Activated CD8-positive, alpha-beta memory T cell treated with anti-CD3 and anti-CD28 coated beads for 4 hours (primary cell): ENCODE measurements at places on chromosomes 2 and 18.

DNA sequence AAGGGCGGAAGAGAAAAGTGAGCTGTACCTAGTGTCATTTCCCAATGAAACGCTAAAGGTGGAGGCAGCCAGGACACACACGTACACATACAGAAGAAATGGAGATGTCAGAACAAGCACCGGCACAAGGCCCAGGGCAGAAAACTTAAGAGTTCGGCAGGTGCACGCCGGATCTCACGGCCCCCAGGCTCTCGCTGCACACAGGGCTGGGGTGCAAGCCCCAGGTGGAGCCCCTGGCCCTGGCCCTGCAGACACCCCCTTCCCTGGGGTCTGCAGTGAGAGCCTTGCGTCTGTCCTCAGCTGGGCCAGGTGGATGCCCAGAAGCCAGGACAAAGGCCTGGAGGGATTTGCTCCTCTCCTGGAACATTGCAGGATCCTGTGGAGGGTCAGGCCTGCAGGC is 36.7 kb downstream of the AQP12A start:
- DNase-seq = no peak

DNA sequence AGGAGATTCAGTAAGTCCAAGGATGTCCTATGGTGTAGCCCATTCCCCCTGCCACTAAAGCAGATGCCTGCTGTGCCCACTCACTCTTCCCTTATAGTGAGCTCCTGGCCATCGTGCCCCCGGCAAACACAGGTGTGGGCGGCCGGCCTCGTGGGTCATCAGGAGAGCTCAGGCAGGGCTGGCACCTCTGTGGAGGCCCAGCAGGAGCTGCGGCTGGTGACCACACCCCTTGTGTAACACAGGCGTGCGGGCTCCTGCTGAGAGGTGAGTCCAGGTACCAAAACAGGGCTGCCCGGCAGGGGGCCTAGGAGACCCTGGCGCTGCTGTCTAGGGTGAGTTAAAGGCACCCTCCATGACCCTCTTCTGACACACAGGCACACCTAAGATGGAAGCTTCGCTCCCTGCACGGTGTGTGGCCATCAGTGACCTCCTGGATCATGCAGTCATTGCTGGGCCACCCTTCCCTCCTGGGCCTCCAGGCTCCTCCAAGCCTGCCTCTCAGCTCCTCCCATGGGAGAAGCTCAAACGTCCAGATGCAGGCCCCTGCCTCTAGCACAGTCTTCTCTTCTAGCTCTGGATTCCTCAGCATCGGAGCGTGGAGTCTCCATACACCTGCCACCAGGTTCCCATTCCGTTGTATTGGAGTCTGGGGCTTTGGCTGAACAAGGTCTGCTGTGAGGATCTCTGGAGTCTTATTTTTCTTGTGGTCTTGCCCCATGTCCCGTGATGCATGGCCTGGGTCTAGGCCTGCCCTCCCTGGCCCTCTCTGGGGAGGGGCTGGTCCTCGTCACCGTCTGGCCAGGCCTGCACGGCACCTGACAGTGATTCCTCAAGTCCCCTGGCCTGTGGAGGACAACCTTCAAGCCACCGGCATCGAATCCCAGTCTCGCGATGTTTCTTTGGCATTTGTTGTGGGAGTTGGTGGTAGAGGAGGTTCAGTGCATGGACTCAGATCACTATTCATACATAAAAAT is 246.9 kb downstream of the ACKR3 start:
- no peak for DNase-seq

GRCh38 chr2:24435391-24436316 is 55.4 kb upstream of the NCOA1 start:
- DNase-seq = no peak

DNA sequence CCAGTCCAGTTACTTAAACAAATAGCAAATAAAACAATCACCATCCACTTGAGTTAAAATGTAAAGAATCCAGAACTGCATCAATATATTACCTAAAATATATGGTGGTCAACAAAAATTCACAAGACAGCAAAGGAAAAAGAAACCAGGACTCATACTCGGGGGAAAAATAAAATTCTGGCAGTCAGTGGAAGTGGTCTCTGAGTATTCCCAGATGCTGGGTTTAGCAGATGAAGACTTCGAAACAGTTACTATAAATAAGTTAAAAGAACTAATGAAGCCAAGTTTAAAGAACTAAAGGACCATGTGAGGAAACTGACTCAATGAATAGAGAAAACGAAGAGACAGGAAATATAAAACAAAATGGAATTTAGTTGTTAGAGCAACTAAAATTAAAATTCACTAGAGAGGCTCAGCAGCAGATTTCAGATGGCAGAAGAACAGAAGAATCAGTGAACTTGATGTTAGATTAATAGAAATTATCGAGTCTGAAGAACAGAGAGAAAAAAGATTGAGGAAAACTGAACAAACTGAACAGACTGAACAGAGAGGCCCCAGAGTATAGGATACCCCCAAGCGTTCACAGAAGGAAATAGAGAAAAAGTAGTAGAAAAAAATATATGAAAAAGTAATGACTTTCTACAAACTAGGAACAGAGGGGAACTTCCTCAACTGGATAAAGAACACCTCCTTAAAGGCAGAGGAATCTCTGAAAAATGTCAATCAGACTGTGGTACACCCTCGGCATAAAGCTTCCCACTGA is 27.9 kb downstream of the MGAT4A start:
- DNase-seq = no peak

- no peak for DNase-seq
Observed at GRCh38 chr2:40352703-40353099, 99.2 kb downstream of the SLC8A1 start.

DNA sequence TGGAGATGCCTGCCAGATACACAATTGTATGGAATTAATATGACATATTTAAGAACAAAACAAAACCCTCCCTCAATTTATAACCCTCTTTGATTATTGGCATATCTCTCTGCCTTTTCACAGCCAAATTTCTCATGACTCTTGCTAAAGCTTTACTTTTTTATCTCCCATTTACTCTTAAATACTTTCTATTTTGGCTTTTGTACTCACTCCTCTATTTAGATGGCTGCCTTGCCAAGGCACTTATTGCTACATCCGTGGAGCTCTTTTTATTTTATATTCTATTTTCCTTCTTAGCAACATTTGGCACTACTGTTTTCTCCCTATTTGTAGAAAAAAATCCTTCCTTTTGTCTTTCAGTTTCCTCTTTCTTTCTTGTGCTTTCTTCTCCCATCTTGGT is 466.4 kb upstream of the CWC22 start:
- no peak for DNase-seq

DNA sequence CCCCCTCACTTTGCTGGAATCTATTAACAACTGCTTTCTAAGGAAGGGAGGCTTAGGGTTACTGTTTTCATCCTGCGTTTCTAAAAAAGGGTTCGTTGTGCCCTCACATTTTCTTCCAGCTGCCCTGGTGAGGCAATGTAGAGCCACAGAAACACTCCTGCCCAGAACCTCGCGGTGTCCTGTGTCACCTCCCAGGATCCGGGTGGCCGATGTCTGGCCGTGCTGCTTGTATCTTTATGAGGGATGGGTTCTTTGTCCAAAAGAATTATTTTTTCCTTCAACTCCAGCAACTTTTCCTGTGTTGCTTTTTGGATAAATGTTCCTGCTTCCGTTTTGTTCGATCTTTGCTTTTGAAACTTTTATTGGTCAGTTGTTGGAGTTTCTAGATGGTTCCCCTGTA is 291.8 kb upstream of the HS6ST1 start:
- DNase-seq = no peak

DNA sequence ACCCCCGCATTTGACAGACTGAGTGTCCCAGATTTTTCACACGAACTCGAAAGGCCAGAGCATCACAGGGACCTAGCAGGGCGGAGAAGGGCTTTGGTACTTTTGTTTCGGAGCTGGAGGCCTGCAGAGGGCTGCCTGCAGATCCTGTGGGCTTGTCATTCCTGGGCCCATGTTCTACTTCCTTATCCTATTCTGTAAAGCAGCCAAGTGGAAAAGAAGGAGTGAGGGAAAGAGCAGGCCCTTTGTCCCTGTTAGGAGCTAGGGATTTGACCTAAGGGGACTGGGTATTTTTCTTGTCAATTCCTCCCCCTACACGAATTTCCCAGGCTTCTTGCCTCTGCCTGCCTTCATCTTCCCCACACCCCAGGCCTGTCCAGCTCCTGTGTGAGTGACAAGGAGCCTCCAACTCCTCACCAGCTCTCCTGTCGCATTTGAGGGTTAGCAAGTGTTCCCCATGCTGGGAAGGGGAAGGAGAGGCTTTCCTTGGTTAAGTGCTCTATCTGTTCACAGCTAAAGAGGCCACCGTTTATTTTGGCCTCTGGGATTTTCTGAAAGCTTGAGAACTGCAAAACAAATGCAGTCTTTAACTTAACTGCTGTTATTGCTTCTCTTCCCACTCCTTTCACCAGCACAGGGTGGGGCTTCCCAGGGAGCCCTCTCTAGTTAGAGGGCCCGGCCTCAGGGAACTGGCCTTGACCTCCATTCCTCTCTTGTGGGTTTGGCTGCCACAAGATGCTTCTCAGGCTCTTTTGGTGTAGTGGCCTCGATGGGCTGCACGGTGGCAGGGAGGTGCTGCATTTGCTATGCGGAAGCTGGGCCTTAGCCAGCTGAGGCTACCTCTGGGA is 61.2 kb downstream of the SGPP2 start:
- no peak for DNase-seq

GRCh38 chr2:3105814-3106569 is 271.6 kb downstream of the EIPR1 start:
- no peak for DNase-seq

- DNase-seq = no peak
Observed at GRCh38 chr18:66523219-66523991, 80.5 kb downstream of the CDH19 start.

GRCh38 chr2:226776104-226776503 is 23.5 kb downstream of the IRS1 start:
- no peak for DNase-seq

GRCh38 chr2:218369330-218369729 is 12.7 kb downstream of the CATIP start:
- no peak for DNase-seq

DNA sequence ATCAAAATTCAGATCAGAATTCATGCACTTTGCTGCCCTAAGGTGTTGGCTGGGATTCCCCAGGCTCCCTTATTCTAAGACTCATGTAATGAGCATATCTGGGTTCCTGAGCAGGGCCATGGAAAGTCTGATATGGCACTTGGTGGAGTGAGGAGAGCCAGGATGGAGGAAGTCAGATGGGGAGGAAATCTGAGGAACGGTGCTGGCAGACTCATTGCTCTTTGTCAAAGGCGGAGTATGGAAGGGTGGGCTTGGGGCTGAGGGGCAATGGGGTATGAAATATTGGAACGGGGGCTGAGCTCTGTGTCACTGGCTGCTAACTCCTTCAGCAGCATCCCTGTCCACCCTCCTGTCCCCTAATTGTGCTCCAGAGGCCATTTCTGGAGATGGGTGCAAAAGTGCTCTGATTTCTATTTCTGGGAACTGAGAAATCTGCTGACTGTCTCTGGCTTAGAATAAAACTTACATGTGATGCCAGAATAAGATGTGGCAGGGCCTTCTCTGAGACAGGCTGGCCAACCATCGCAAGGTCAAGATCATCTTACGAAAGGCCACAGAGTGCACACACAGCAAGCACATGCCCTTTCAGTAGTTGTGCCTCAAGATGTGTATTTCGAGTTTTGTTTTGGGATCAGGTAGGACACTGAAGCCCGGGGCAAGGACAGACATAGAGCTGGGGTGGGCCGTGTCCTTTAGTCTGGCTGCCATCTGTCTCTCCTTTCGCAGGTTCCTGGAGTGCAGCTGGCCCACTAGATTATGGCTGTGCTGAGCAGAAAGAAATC is 480.0 kb upstream of the HS6ST1 start:
- no peak for DNase-seq

DNA sequence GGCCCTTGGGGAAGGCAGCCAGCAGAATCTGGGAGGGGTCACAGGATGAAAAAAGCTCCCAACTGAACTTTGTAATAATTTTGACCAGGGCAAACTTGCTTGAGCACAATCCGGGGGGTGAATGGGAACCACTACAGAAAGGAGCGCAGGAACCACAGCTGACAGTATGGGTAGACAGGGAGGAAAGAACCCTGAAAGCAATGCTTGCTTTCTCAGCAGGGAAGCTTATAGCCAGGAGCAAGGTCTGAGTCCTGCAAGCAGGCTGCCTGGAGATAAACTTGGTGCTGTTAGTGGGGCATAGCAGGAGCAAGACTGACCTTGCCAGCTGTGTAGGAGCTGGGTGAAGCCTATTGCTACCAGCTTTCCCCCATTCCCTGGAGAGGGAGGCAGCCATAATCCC is 195.2 kb downstream of the MTCL1 start:
- DNase-seq = no peak

- no peak for DNase-seq
Observed at GRCh38 chr2:240962300-240963064, 35.9 kb upstream of the SNED1 start.

GRCh38 chr2:5374762-5375161 is 317.4 kb upstream of the SOX11 start:
- DNase-seq = no peak

- no peak for DNase-seq
Observed at GRCh38 chr2:173395567-173396351, 41.1 kb downstream of the CDCA7 start.

GRCh38 chr18:79818036-79818435 is 20.3 kb downstream of the KCNG2 start:
- no peak for DNase-seq

- no peak for DNase-seq
Observed at GRCh38 chr18:31617031-31617717, 25.5 kb downstream of the TTR start.

DNA sequence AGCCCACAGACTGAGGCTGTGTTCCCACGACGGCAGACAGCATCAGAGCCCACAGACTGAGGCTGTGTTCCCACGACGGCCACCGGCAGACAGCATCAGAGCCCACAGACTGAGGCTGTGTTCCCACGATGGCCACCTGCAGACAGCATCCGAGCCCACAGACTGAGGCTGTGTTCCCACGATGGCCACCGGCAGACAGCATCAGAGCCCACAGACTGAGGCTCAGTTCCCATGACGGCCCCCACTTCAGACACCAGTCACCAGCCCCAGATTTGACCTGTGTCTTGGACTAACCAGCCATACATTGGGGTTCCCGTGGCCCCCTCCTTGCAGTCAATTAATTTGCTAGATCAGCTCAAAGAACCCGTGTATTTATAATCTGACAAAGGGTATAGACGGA is 57.8 kb upstream of the SNTG2 start:
- no peak for DNase-seq

DNA sequence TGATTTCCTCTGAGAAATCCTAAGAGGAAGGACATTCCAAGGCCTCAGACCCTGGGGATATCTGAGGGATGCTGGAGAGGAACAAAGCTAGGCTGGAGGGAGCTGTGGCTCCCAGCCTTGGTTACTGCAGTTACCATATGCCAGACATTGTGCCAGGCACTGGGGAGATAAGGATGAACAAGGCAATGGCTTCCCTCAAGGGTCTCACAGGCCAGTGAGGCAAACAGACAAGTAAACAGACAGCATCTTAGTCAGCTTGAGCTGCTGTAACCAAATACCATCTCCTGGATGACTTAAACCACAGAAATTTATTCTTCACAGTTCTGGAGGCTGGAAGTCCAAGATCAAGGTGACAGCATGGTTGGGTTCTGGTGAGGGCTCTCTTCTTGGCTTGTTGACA is 91.8 kb downstream of the SKA1 start:
- no peak for DNase-seq

DNA sequence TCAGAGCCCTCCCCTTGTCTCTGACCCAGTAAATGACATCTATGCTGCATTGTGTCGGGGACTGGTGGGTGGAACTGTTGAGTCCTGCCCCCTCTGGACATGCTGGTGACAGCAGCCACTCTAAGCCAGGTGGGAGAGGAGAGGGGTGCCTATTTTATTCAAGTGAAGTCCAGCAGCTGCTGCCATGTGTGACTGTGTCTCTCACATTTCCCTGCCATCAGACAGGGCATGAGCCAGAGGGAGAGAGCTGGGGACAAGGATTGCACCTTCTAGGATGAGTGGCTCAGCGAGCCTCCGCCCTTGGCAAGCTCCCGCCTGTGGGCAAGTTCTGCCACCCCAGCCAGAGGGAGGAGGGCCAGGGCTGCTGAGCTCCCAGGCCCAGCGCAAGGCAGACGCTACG is 13.7 kb downstream of the NGEF start:
- DNase-seq = no peak
